ENCODE measurements at places on chromosomes 12 and 14.

- DNase-seq: no peak
Observed at GRCh38 chr14:65041434-65041915, 54.8 kb downstream of the FNTB start.

DNA sequence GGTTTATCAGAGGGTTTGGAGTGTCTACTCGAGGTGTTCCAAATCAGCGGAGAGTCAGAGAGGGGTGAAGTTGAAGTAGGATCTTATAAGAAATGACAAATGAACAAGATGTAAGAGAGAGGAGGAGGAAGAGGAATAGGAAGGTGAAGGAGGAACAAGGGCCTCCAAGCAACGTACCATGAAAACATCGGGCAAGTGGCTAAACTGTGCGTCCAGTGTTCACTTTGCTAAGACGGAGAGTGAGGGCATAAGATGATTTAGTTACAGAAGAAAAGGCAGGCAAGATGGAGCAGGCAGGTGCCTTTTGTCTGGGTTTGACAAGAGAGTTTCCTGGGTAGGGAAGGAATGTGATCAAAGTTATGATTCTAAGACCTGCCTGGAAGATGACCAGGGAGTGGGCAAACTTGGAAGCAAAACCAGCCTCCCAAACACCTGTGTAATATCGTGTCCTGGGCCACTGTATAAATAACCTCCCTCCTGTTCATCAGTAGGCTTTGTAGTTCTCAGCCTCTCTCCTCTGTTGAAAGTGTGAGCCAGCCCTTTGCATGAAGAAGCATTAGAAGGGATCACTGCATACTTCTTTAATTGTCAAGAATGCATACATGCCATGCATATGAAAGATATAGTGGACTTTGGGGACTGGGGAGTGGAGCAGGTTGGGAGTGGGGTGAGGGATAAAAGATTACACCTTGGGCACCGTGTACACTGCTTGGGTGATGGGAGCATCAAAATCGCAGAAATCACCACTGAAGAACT, 111.4 kb downstream of the ZFP36L1 start:
- no peak for DNase-seq

GRCh38 chr12:105220150-105220928, 15.6 kb downstream of the APPL2 start:
- DNase-seq: no peak

DNA sequence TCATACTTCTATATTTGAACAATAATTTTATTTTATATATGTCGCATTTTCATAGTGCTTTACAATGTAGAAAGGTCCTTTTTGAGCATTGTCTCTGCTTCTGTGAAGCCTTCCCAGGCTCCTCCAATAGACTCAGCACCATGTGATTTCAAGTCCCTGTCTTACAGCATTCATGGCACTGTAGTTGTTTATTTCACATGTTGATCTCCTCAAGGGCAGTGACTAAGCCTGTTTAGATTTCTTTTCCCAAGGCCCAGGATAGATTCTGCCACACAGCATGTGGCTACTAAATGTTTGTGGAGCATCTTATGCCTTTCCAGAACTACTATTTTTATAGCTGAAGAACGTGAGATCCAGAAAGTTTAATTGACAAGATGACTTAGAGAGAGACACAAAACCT, 391.7 kb downstream of the TMEM117 start:
- no peak for DNase-seq

- DNase-seq: no peak
Observed at GRCh38 chr12:56720731-56721151, 4.4 kb downstream of the NACA start.

DNA sequence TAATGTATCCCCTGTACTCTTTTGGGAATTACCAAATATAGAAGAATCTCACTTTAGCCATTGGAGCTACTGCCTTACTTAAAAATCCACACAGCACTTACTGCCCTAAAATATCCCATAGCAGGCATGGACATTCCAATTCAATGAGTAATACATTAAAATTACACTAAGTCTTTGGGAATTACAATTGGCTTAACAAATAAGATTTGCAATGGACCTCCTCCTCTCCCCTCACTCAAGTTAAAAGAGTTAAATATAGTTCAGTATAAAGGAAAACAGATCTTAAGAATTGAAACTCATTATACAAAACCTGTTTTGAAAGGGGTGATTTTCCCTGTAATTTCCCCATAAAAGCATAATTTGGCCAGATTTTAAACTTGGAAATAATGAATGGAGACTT, 477.1 kb downstream of the SLC16A7 start:
- DNase-seq: no peak

DNA sequence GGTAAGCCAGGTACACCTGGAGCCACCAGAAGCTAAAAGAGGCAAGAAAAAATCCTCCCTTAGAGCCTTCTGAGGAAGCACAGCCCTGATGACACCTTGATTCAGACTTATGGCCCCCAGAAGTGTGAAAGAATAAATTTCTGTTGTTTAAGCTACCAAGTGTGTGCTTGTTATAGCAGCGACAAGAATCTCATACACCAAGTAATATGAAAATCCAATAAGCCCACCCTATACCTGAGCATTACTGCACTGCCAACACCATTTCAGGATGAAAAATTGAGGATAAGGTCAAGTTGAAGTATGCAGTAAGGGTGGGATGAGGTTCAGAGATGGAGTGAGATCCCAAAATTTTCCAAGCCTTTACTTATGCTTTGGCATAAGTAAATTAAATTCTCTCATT, 163.6 kb upstream of the CCDC196 start:
- no peak for DNase-seq

DNA sequence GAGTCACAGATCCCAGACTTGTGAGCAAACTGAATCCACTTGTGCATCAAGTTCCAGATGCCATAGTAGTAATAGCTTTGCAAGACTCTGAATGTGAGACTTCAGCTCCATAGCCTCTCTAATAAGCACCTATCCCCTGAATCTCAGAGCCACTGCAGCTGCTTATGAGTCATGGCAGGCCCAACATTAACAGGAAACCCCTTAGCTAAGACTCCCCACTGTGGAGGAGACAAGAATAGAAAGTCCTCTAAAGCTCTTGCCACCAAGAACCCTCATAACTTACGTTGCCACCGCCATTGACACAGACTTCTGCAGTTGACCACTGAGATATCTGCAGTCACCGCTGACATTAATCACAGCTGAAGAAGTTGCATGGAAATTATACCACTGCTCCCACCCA, 62.9 kb upstream of the PDE3A start:
- no peak for DNase-seq

- no peak for DNase-seq
Observed at GRCh38 chr14:61498303-61498702, 176.9 kb downstream of the PRKCH start.

GRCh38 chr14:37197421-37198272, at the start of gene MIPOL1:
Gene MIPOL1 (plus strand): TSS chr14:37197937. CDS start chr14:37247889, 49,952 bp downstream.
- DNase-seq: no peak
